ENCODE measurements at places on chromosomes 5 and 9. TPM values are rescaled to one million over a fixed set of nuclear protein-coding genes. Genes with fewer than 3 reads are reported as not detected.

CCDC183 gene
- 0.21 TPM for total RNA-seq

MCC gene
- total RNA-seq = 0.26 TPM

SLC34A1 gene
- total RNA-seq = not detected

ANGPTL2 gene
- total RNA-seq = not detected

IFNE gene
- total RNA-seq = 0.83 TPM

IFNA1 gene
- total RNA-seq = not detected

OSMR gene
- 67.0 TPM for total RNA-seq

F2RL1 gene
- 215 TPM for total RNA-seq

CDHR2 gene
- total RNA-seq = 0.05 TPM

DNAH5 gene
- 2.0 TPM for total RNA-seq

STK32A gene
- 0.30 TPM for total RNA-seq

KIAA0825 gene
- 0.71 TPM for total RNA-seq

KCNT1 gene
- total RNA-seq = not detected

COL27A1 gene
- 8.7 TPM for total RNA-seq

BARHL1 gene
- total RNA-seq = not detected

SPINK13 gene
- 0.31 TPM for total RNA-seq

TRIM36 gene
- 2.0 TPM for total RNA-seq

CDO1 gene
- not detected for total RNA-seq

DIPK1B gene
- 6.2 TPM for total RNA-seq

ERCC8 gene
- total RNA-seq = 11.0 TPM

SPINK7 gene
- not detected for total RNA-seq

SPATA31C1 gene
- total RNA-seq = not detected

SPAG8 gene
- total RNA-seq = 0.51 TPM

IGIP gene
- 0.60 TPM for total RNA-seq

POU5F2 gene
- total RNA-seq = 0.02 TPM

IQGAP2 gene
- 1.9 TPM for total RNA-seq

NIM1K gene
- 0.26 TPM for total RNA-seq

G3BP1 gene
- total RNA-seq = 142 TPM

KCTD16 gene
- total RNA-seq = not detected

DRD1 gene
- total RNA-seq = 0.07 TPM

ANKRD18B gene
- total RNA-seq = 4.0 TPM

TEX48 gene
- total RNA-seq = not detected

PRR16 gene
- not detected for total RNA-seq

TAF1L gene
- total RNA-seq = not detected

SLC2A6 gene
- 17.2 TPM for total RNA-seq

MAT2B gene
- 39.7 TPM for total RNA-seq

FRRS1L gene
- 0.22 TPM for total RNA-seq

SELENOP gene
- total RNA-seq = 0.22 TPM

GADD45G gene
- total RNA-seq = 0.52 TPM

GALNT12 gene
- 4.0 TPM for total RNA-seq

SPATA31E1 gene
- not detected for total RNA-seq

FBP1 gene
- not detected for total RNA-seq

DNM1 gene
- 106 TPM for total RNA-seq

MAP1B gene
- total RNA-seq = 38.7 TPM

ORM2 gene
- total RNA-seq = not detected

TXNDC8 gene
- total RNA-seq = not detected

CDKN2A gene
- not detected for total RNA-seq

FGF10 gene
- not detected for total RNA-seq

APBA1 gene
- 0.15 TPM for total RNA-seq

SLC25A48 gene
- 0.41 TPM for total RNA-seq

AFAP1L1 gene
- 12.9 TPM for total RNA-seq

KIF2A gene
- 40.6 TPM for total RNA-seq

EXD3 gene
- total RNA-seq = 4.9 TPM

IRX2 gene
- 2.2 TPM for total RNA-seq

CDH9 gene
- total RNA-seq = not detected

GMCL2 gene
- not detected for total RNA-seq

ANKRD20A1 gene
- total RNA-seq = 1.5 TPM

PCDHGA11 gene
- total RNA-seq = not detected

OBP2B gene
- not detected for total RNA-seq

Data from A549 treated with dexamethasone at 1 μM for 4 hours (cell line).